ENCODE measurements at places on chromosomes 7 and 10.

DNA sequence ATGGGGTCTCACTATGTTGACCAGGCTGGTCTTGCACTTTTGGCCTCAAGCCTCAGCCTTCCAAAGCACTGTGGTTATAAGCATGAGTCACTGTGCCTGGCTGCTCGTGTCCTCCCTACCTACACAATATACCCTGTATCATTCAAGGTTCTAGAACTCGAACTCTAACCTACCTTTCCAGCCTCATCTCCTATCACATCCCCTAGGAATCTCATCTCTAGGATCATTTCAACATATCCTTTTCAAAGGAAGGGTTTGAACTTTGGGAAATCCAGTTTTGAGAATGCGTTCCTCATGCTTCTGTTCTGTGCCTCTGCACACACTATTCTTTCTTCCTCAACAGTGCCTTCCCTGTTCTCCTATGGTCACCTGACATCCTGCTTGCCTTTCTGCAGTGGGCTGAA lies 87.8 kb upstream of the RHEB start:
- DNase-seq: no peak

DNA sequence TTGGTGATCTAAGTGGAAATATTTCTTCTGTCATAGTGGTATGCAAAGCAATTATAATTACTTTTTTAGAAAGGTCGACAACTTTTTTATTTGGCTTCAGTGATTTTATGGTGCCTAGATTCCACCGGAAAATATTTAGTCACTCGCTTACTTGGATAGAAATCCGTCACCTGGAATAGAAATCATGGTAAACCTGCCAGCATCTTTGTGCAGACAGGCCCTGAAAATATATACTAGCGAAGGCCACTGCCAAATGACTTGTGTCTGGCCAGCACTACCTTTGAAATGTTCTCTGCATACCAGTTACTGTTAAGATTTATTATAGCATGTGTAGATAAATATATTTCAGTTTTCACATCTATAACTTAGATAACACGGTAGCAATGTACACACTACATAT lies 226.4 kb downstream of the AGMO start:
- DNase-seq: no peak

- DNase-seq: no peak
Observed at GRCh38 chr7:143463957-143464356, 13.7 kb upstream of the TAS2R41 start.

- no peak for DNase-seq
Observed at GRCh38 chr10:86472061-86472460, 49.5 kb downstream of the WAPL start.

DNA sequence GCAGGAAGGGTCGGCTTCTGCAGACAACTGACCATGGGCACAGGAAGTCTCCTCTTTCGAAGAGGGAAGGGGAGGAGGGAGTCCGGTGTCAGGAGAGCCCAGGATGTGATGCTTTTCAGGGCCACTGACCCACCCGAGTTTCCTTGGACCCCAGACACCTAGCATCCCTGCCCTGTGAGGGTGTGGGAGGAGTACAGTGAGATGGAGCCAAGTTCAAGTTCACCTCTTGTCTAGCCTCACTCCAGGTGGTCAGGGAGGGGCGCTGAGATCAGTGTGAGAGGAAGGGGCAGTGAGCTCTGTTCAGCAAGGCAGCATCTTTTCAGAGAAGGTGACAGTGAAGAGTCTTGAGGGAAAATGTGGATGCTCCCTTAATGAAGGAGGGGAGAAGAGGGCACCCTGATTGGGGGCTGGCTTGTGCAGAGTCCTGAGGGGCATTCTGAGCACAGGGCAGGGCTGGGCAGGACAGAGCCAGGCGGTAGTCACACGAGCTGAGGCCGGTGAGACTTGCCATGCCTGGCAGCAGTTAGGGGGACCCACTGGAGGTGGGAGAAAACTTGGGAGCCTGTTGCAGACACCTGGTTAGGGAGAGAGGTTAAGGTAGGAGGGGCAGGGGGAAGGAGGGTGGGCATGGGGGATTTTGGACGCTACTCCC lies 49.7 kb downstream of the ADCY1 start:
- DNase-seq: no peak

GRCh38 chr10:50554376-50554994 lies 69.3 kb downstream of the SGMS1 start:
- no peak for DNase-seq

- DNase-seq: no peak
Observed at GRCh38 chr10:52082307-52082706, 231.8 kb upstream of the DKK1 start.

- DNase-seq: no peak
Observed at GRCh38 chr10:8927705-8928104, 873.2 kb downstream of the GATA3 start.

- no peak for DNase-seq
Observed at GRCh38 chr10:7424315-7424714, 13.5 kb upstream of the SFMBT2 start.

- DNase-seq: no peak
Observed at GRCh38 chr7:69896121-69896520, 297.8 kb downstream of the AUTS2 start.

DNA sequence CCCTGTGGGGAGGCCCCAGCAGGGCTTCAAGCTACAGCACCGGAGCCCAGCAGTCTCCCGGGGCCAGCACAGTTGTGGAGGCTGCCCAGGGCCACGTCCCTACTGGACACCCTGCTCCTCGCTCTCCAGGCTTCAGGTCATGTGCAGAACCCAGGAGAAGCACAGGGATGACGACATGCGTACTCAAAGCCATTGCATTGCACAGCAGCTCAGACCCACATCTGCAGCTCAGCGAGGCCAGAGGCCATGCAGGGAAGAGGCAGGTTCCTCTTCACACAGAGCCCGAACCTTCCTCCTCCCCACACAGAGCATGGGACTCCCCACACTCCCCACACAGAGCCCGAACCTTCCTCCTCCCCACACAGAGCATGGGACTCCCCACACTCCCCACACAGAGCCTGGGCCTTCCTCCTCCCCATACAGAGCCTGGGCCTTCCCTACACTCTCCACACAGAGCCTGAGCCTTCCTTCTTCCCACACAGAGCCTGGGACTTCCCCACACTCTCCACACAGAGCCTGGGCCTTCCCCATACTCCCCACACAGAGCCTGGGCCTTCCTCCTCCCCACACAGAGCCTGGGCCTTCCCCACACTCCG lies 12.3 kb downstream of the CFAP46 start:
- DNase-seq: no peak

DNA sequence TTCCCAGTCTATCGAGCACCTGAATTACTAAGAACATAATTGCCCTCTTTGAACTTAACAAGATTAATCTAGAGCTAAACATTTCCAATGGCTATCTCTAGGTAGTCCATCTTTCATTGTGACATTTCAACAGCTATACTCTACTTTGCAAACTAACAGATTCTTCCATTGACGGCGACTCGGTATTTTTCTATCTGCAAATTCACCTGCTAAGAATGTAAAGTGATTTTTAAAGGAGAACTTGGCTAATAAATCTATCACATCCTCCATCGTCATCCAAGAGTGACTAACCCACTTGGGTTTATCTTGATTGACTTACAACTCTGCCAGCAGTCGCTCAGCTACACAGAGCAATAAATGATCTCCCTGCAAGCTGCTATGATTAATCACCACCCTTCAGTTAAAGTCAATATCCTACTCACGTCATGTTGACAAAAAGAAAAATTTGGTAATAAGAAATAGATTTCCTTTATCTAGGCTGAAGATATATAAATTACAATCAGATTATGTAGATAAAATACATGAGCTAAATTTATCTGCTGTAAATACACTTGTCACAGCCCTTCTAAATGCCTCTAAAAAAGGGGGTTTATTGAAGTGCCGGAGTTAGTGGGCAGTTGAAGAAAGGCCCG lies 99.5 kb downstream of the SFMBT2 start:
- DNase-seq: no peak
